ENCODE measurements at places on chromosomes 12 and 14.

DNA sequence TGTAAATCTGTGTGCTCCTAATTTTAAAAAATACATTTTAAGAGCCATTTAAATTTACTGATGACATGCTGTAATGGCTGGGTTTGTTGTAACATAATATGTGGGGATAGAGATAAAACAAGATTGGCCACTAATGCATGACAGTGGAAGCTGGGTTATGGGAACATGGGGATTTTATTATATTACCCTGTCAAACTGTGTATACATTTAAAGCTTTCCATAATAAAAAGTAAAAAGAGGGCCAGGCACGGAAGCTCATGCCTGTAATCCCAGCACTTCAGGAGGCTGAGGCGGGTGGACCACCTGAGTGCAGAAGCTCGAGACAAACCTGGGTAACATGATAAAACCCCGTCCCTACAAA is 9.1 kb downstream of the TMEM233 start:
- peaks cover 19% of the 10 kb centered on the region for H3K27me3 ChIP-seq
- H3K27ac ChIP-seq, result no peak overlapping the region
- H3K4me1 ChIP-seq, result no peaks in the 10 kb centered on the region
- no peak for DNase-seq
- H3K36me3 ChIP-seq, result no peaks in the 10 kb centered on the region

- H3K4me1 ChIP-seq, result no peaks in the 10 kb centered on the region
- H3K27ac ChIP-seq, result no peak overlapping the region
- H3K4me3 ChIP-seq, result no peak overlapping the region
- no peak for DNase-seq
Observed at GRCh38 chr12:132874175-132874574, 13.2 kb downstream of the CHFR start.

DNA sequence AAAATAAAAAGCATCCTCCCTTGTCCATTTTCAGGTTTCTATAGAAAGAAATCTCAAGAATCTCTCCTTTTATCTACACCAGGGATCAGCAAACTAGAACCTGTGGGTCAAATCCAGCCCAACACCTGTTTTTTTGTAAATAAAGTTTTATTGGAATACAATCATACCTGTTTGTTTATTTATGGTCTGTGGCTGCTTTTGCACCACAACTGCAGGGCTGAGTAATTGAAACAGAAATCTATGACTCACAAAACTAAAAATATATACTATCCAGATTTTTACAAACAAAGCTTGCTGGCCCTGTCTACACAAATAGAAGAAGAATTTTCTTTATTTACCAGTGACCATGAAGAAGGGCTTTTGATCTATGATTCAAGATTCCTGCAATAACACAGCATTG is 95.1 kb upstream of the COCH start:
- peaks cover 4% of the 10 kb centered on the region for H3K27me3 ChIP-seq
- H3K27ac ChIP-seq, result no peak overlapping the region
- no peaks in the 10 kb centered on the region for H3K36me3 ChIP-seq

DNA sequence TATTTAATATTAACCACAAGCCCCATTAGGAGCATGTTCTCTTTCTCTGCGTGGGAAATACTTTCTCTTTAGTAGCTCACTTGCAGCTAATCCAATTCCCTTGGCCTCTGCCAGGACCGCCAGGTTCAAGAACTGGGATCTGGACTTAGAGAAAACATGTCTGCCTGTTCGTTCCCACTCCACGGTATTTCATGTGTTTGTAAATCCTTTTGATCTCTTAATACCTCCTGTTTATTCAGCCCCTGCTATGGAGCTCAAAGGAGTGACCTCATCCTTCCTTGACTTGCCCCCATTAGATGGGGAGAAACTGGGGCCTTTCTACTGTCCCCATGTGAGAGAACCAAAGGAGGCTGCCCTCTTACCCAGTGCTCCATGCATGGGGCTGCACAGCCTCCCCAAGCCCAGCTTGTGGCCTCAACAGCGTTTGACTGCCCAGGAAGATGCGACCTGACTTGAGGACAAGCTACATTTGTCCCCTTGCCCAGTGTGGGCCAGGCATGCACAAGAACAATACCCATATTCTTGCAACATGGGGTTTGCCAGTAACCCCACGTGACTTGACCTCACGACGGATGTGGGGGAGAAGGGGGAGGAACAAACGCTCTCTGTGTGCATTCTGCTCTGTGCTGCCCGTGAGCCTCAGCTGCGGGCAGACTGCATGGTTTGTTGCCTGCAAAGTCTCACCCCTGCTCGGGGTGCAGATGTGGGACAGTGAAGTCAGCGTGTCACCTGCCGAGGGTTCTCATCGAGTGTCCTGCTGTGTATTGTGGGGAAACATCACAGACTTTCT is 30.3 kb downstream of the CD9 start:
- no peaks in the 10 kb centered on the region for H3K27me3 ChIP-seq
- no peak overlapping the region for H3K4me3 ChIP-seq
- no peaks in the 10 kb centered on the region for H3K36me3 ChIP-seq

GRCh38 chr12:95216711-95217376 is 423 bp downstream of the FGD6 start:
- no peaks in the 10 kb centered on the region for H3K27me3 ChIP-seq
- DNase-seq, result no peak
- peak overlapping the region; percentile 97 for H3K27ac ChIP-seq
- H3K4me1 ChIP-seq, result peaks cover 31% of the 10 kb centered on the region
- H3K4me3 ChIP-seq, result peak overlapping the region; percentile 78

- no peak overlapping the region for H3K27ac ChIP-seq
- no peak overlapping the region for H3K4me3 ChIP-seq
- no peaks in the 10 kb centered on the region for H3K4me1 ChIP-seq
- no peak for DNase-seq
- H3K27me3 ChIP-seq, result no peaks in the 10 kb centered on the region
- H3K36me3 ChIP-seq, result no peaks in the 10 kb centered on the region
Observed at GRCh38 chr12:60935981-60936761, 1324.0 kb upstream of the USP15 start.

- H3K27ac ChIP-seq, result peak overlapping the region; percentile 20
- H3K36me3 ChIP-seq, result no peaks in the 10 kb centered on the region
- DNase-seq, result peak; percentile 27
- H3K4me3 ChIP-seq, result no peak overlapping the region
Observed at GRCh38 chr12:92987362-92987761, 58.3 kb upstream of the EEA1 start.

DNA sequence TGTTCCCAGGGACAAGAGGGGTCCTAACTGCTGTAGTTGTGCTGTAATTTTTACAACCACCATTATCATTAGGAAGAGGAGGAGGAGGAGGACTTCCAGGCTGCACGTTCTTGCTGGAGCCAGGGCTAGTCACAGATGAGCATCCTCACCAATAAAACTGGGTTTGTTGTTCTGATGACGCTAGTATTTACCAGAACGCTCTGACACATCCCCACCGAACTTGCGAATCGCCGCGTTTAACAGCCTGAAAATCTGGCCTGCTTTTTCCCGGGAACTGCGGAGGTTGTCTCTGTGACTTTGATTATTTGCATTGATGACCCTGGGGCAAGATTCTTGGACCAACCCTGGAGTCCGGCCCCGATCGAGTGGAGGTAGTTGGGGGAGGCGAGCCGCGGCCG is 10.2 kb downstream of the TBX5 start:
- H3K27me3 ChIP-seq, result peaks cover 8% of the 10 kb centered on the region
- no peaks in the 10 kb centered on the region for H3K4me1 ChIP-seq
- H3K4me3 ChIP-seq, result no peak overlapping the region
- no peak for DNase-seq
- no peak overlapping the region for H3K27ac ChIP-seq

GRCh38 chr12:97556302-97556779 is 93.7 kb downstream of the RMST start:
- H3K27ac ChIP-seq, result peak overlapping the region; percentile 96
- no peaks in the 10 kb centered on the region for H3K27me3 ChIP-seq
- no peak for DNase-seq
- peaks cover 49% of the 10 kb centered on the region for H3K4me1 ChIP-seq
- H3K4me3 ChIP-seq, result no peak overlapping the region

- H3K27ac ChIP-seq, result no peak overlapping the region
- H3K4me1 ChIP-seq, result no peaks in the 10 kb centered on the region
- no peak for DNase-seq
- H3K36me3 ChIP-seq, result no peaks in the 10 kb centered on the region
- H3K4me3 ChIP-seq, result no peak overlapping the region
Observed at GRCh38 chr12:108268397-108268796, 70.7 kb downstream of the CMKLR1 start.

DNA sequence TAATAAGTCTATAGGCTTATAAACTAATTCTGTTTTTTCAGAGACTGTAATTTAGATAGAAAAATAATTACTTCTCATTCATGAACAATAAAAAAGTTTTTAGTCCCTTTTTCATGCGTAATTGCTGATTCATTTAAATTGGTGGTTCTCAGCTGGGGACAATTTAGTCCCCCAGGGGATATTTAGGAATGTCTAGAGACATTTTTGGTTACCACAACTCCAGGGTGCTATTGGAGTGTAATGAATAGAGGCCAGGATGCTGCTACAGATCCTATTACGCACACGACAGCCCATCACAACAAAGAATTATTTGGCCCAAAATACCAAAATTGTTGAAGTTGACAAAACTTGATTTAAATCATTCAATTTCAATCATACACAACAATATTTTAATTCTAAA is 22.8 kb upstream of the VCPKMT start:
- DNase-seq, result no peak
- H3K4me3 ChIP-seq, result no peak overlapping the region
- H3K27me3 ChIP-seq, result no peaks in the 10 kb centered on the region
- H3K36me3 ChIP-seq, result peaks cover 4% of the 10 kb centered on the region

DNA sequence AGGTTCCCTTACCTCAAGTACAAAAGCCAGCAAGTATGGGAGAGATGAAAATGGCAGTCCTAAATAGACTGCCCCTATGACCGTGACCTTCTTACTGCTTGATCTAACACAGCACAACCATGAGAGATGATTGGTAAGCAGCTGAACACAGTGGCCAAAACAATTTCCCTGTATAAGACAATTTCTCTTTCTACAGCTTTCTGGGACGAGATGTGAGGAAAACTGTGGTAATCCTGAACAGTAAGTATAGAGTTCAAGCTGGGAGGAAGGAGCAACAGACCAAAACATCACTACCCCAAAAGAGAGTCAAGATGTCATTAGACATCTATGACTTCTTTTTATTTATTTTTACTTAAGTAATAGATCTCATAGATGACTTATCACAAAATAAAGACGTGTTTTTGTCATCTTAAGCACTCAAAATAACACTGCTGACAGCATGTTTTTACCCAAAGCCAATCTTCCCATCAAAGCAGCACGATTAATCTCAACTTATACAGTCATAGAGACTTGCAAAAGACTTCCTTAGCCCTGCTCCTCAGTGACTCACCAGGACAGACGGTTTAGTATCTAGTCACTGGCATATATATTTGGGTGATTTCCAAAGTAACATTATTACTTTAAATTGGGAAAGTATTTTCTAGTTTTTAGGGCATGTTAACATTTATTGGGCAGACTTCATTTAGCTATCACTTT is 3.7 kb downstream of the TMEM52B start:
- H3K27me3 ChIP-seq, result no peaks in the 10 kb centered on the region
- H3K4me3 ChIP-seq, result no peak overlapping the region
- DNase-seq, result no peak
- no peaks in the 10 kb centered on the region for H3K36me3 ChIP-seq
- H3K4me1 ChIP-seq, result peaks cover 3% of the 10 kb centered on the region

GRCh38 chr14:89900802-89901201 is 53.7 kb downstream of the EFCAB11 start:
- DNase-seq, result no peak
- H3K27me3 ChIP-seq, result no peaks in the 10 kb centered on the region
- H3K27ac ChIP-seq, result no peak overlapping the region
- no peaks in the 10 kb centered on the region for H3K4me1 ChIP-seq

DNA sequence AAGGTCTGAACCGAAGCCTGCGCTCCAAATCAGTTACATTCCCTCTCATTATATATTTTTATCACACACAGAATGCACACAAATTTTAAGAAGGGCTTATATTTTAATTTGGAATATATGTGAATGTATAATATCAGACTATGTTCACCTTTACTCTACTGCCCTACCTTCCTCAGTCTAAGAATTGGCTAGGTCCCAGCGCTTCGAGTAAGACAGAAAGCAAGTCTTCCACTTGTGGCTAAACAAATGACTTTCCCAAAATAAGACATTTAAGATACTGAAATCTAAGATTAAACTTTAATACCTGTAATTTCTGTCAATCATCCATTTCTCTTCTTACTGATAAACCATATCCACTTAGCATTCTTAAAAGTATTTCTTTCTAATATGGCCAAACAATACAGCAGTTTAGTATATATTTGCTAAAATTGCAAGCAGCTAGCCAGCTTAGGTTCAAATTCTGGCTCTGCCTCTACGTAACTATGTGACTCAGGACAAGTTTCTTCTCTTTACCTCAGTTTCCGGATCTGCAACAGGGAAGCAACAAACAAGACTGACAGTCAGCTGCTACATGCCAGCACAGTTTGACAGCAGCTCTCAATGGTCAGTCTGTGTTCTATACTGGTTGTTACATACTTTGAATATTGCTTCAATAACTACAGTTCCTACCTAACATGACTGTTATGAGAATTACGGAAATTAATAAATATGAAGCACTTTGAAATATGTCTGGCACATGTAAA is 2.0 kb downstream of the INTS13 start:
- H3K4me3 ChIP-seq, result peak overlapping the region; percentile 31
- no peak for DNase-seq
- peaks cover 14% of the 10 kb centered on the region for H3K36me3 ChIP-seq
- H3K27ac ChIP-seq, result peak overlapping the region; percentile 98

GRCh38 chr12:128316973-128317526 is 50.1 kb downstream of the TMEM132C start:
- no peaks in the 10 kb centered on the region for H3K36me3 ChIP-seq
- no peak overlapping the region for H3K27ac ChIP-seq
- no peaks in the 10 kb centered on the region for H3K4me1 ChIP-seq
- H3K27me3 ChIP-seq, result no peaks in the 10 kb centered on the region

DNA sequence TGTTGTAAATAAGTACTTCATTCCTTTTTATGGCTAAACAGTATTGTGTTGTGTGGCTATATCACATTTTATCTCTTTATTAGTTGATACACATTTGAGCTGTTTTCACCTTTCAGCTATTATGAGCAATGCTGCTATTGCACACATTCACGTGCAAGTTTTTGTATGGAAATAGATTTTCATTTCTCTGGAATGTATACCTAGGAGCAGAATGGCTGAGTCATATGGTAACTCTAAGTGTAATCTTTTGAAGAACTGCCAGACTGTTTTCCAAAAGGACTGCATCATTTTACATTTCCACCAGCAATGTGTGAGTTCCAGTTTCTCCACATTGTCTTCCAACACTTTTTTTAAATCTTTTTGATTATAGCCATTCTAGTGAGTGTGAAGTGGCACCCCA is 134.0 kb downstream of the SRGAP1 start:
- H3K36me3 ChIP-seq, result no peaks in the 10 kb centered on the region
- peak; percentile 78 for DNase-seq
- peaks cover 35% of the 10 kb centered on the region for H3K4me1 ChIP-seq
- no peak overlapping the region for H3K4me3 ChIP-seq
- peak overlapping the region; percentile 18 for H3K27ac ChIP-seq

GRCh38 chr14:92563359-92563758 is 49.8 kb downstream of the RIN3 start:
- DNase-seq, result no peak
- no peaks in the 10 kb centered on the region for H3K27me3 ChIP-seq
- no peaks in the 10 kb centered on the region for H3K4me1 ChIP-seq
- no peaks in the 10 kb centered on the region for H3K36me3 ChIP-seq

GRCh38 chr14:88281447-88281846 is 41.6 kb downstream of the KCNK10 start:
- no peak overlapping the region for H3K4me3 ChIP-seq
- H3K27ac ChIP-seq, result no peak overlapping the region
- no peaks in the 10 kb centered on the region for H3K36me3 ChIP-seq

- no peak overlapping the region for H3K4me3 ChIP-seq
- DNase-seq, result no peak
- H3K27me3 ChIP-seq, result no peaks in the 10 kb centered on the region
- H3K4me1 ChIP-seq, result no peaks in the 10 kb centered on the region
Observed at GRCh38 chr14:106024983-106025604, 498.7 kb downstream of the TMEM121 start.

All from Panc1 (cell line).